ENCODE measurements at places on chromosomes 6 and 20. TPM values are rescaled to one million over a fixed set of nuclear protein-coding genes. Genes with fewer than 3 reads are reported as not detected.

GRCh38 chr6:122753688-122754056, 25.8 kb upstream of the FABP7 start:
- DNase-seq, result no peak

GRCh38 chr6:109001291-109001894, 93.3 kb downstream of the SESN1 start:
- no peak for DNase-seq

Gene B3GAT2
- 1.1 TPM for polyA plus RNA-seq

- no peak for DNase-seq
Measured at GRCh38 chr6:142757852-142758628, 186.9 kb downstream of the HIVEP2 start.

DNA sequence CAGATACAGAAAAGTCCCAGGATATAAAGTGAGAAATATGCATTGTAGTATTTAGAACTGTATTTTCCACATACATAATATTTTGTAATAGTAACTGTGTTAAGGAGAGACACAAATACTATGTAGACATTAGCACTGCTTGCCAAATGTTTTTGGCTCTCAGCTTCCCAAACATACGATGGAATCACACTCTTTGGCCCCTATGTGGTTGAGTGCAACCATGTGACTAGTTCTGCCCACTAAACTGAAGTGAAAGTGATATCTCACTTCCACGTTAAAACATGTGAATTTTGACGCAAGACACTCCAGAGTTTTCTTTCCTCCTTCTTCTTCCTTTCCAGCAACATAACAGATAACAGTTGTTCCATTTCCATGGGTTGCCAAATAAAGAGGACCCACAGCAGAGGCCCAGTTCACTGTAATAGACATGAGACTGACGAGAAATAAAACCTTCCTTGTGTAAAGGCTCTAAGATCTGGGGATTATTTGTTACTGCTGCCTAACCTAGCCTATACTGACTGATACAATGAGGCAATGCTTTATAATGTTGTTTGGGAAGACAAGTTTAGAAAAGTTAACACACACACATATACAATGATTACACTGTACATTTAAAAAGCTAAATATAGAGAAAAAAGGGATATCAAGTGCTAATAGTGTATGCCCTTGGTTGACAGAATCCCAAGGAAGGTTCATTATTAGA, 97.2 kb downstream of the PTPRT start:
- no peak for DNase-seq

Gene ADNP
- 136 TPM for polyA plus RNA-seq

GRCh38 chr6:136640132-136640915, 90.1 kb upstream of the MAP7 start:
- DNase-seq, result no peak

DNA sequence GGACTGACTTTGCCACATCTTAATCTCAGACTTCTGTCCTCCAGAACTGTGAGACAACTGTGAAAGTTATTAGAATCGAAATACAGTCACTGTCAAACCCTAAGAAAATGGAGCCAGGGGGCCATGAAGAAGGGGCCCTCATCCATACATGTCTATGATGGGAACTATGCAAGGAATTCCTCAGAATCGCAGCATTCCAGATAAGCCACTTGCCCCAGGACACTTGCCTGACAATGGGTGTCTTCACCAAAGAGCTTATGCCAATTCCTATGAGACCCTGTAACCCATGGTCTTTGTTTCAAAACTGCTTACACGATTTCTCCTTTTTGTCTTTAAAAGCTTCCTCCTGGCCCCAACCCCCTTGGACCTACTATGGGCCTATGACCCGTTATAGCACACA, 90.4 kb upstream of the FOXP4 start:
- DNase-seq, result no peak

- no peak for DNase-seq
Measured at GRCh38 chr6:149065658-149066556, 251.6 kb upstream of the TAB2 start.

Gene ECT2L
- polyA plus RNA-seq, result 0.14 TPM

Gene SIRPB1
- 1.5 TPM for polyA plus RNA-seq

- DNase-seq, result no peak
Measured at GRCh38 chr6:30007132-30007764, 53.8 kb upstream of the POLR1H start.

- DNase-seq, result no peak
Measured at GRCh38 chr6:8904754-8905153, 469.4 kb upstream of the SLC35B3 start.

Gene TAAR9
- polyA plus RNA-seq, result not detected

DNA sequence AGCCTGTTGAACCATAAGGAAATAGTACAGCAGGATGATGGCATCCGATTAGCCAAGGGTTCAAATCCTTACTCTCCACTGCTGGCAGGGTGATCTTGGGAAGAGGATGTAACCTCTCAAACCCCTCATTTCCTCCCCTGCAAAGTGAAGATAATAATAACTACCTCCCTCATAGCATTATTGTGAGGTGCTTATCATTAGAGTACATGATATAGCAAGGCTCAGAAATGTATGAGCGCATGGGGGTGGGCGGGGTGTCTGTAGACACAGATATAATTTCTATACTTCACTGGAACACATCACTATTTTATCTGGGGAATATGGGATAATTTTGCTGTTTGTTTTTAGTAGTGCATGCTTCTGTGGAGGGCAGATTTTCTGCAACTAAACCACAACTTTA, 89.8 kb upstream of the LAMP5 start:
- no peak for DNase-seq

Gene RAB22A
- 18.6 TPM for polyA plus RNA-seq

GRCh38 chr20:23269954-23270353, 80.6 kb upstream of the NXT1 start:
- DNase-seq, result no peak

DNA sequence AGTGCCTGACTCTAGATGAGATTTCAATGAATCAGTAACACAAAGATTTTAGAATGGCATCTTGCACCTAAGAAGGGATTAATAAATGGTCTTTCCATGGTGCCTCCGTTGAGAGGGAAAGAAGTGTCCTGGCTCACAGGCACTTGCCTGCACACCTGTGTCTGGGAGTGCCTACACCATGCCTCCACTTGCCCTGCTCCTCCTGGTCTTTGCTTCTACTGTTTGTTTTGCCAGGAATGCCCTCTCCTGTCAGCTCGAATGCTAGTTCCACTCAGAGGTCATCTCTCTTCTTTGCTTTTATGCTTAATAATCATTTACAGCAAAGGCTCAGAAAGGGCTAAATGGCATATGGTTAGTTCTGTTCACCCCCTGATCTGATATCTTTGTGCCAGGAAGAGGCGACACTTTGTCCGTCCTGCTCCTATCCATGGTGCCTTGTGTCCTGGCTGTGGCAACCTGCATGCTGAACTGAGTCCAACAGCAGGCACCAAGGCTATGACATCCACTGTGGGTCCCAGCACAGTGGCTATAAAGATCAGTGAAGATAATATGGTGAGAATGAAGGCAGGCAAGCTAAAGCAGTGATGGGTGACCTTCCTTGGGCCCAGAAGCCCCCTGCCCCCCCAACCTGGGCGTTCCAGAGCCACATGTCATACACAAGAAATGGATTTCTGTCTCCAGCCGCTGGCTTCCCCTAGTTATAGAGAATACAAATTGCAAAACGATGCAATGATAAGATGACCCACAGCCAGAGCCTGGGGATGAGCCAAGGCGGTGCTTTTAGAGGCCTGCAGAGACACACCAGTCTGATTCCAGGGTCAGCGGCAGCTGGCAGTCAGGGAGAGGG, 1.4 kb downstream of the C6orf132 start:
- DNase-seq, result no peak

GRCh38 chr6:55033016-55033546, 141.2 kb upstream of the HCRTR2 start:
- no peak for DNase-seq

GRCh38 chr6:3849681-3850450, 693 bp downstream of the FAM50B start:
- no peak for DNase-seq

GRCh38 chr20:57180954-57181353, 85.5 kb downstream of the BMP7 start:
- no peak for DNase-seq

- DNase-seq, result no peak
Measured at GRCh38 chr6:113289166-113289565, 568.0 kb upstream of the MARCKS start.

- DNase-seq, result no peak
Measured at GRCh38 chr20:56343861-56344381, 14.9 kb upstream of the FAM210B start.

DNA sequence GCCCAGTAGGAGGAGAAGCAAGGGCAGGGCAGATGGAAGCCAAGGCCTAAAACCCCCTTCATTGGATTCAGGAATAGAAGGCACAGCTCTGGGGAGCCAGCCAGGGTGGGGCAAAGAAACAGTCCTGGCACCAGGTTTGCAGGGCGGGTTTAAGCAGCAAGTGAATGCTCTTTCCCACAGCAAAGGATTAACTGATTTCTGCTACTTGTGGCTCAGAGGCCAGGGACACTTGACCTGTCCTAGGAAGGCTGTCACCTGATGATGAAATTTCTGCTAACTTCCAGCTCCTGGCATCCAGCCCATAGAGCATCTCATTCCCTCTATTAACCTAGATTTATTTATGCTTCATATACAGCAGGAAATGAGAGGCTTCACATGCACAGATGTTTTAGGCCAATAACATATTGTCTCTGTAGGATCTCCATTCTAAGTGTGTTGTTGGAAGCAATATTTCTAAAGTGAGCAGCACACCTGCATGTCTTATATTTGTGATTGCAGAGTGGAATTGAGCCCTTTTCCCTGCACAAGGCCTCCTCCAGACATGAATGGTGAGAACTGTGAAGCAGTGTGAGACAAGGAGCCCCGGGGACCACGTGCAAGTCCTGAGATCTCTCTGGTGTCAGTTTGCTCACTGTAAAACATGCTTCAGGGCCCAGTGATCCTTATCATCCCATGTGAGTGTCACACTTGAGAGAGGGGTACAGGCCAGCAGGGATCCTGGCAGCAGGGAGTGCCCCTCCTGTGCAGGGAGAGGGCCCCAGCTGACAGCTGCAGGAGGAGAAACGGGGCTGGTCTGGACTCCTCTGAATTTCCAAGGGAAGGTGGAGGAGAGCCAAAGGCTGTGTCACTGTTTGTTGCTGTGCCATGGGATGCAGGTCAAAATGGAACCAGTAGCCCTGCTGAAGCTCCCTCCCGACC, 41.1 kb upstream of the CST5 start:
- DNase-seq, result no peak

Gene MATN4
- polyA plus RNA-seq, result 0.33 TPM

Gene EGFL8
- polyA plus RNA-seq, result 13.7 TPM

- no peak for DNase-seq
Measured at GRCh38 chr6:43846556-43846955, 76.5 kb downstream of the VEGFA start.

DNA sequence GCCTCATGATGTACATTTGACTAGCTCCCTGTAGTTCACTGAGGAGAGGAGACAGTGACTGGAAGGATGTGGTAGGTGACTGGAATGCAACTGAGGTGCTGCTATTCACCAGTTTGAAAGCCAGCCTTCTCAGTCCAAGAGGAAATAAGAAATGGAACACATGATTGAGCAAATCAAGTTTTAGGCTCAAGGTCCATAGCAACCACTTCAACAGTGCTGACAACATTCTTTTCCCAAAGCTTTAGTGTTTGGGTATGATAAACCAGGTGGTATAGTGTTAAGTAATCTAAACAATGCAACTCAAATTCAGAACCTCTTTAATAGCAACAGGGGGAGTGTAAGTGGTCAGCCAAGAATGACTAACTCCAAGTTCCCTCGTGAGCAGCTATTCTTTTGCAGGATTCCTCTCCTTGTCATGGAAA, 9.2 kb downstream of the ZHX3 start:
- no peak for DNase-seq

DNA sequence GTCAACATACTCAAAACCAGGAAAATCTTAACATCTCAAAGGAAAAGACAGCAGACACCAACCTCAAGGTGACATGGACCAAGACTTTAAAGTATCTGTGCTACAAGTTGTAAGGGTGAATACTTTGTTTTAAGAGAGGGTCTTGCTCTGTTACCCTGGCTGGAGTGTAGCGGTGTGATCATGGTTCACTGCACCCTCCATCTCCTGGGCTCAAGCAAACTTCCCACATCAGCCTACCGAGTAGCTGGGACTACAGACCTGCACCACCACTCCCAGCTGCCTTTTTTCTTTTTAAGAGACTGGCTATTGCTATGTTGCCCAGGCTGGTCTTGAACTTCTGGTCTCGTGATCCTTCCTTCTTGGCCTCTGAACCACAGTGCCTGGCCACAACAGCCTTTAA, 9.7 kb downstream of the AMD1 start:
- DNase-seq, result no peak

DNA sequence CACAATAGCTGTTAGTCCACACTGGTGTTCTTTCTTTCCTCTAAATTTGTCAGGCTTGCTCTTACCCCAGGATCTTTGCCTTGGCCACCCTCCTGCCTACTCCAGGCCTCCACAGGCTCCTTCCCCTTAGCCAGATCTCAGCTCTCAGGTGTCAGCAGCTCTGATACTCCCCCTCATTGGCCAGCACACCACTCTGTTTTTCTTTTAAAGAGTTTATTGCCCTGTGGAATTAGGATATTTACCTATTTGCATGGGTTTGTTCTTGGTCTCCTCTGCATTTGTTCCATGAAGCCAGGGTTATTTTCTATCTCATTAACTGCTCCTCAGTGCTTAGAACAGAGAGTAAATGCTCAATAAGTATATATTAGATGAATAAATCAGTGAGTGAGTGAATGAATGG, 36.8 kb downstream of the GCNT2 start:
- DNase-seq, result no peak

GRCh38 chr6:66189915-66190314, 482.9 kb upstream of the EYS start:
- DNase-seq, result no peak

DNA sequence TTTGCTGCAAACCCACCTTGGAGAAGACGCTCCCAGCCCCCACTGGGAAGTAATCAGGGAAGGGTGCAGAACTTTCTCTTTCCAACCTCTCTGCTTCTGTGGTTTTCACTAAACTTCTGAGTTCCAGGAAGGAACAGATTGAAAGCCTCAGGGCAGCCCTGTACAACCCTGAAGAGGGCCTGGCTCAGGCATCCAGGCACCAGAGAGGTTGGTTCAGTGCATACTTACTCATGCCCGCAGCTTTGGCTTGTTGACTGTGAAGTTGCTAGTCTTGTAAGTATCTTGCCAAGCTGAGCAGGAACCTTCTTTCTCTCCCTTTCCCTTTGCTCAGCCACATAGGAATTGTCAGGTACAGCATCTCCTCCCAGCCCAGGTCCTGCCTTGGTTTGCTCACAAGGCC, 272.2 kb upstream of the FOXQ1 start:
- no peak for DNase-seq

Gene SNAP25
- 5.5 TPM for polyA plus RNA-seq

DNA sequence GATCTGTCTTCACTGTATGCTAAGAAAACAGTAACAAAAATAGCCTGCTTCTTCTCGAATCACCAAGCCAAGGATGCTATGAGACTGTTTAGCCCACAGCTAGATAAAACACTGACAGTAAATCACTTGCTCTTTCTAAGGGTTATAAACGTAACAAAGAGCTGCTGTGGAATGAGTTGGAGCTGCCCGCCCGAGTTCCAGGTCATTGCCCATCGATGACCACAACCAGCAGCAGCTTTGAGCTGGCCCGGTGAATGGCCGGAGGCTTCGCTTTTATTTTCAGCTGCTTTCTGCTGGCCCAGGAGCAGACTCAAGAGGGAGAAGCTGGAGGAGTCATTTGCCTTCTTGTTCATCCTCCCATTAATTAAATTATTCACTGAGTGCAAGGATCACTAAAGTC, 82.2 kb upstream of the CDH4 start:
- DNase-seq, result no peak

Gene ULBP1
- 1.7 TPM for polyA plus RNA-seq

Measured in right renal cortex interstitium (tissue), 3 donors.